Naive thymus-derived CD8-positive, alpha-beta T cell (primary cell): ENCODE measurements at places on chromosomes 7 and 10. TPM values are rescaled to one million over a fixed set of nuclear protein-coding genes. Genes with fewer than 3 reads are reported as not detected.

Gene SEMA3E
- total RNA-seq: not detected

Gene RTKN2
- total RNA-seq: 0.44 TPM

Gene UMAD1
- total RNA-seq: 18.4 TPM

Gene NPS
- not detected for total RNA-seq

Gene GNAI1
- 2.0 TPM for total RNA-seq

GRCh38 chr7:5636446-5636835 is 145.0 kb downstream of the RNF216 start:
- no peak for DNase-seq

DNA sequence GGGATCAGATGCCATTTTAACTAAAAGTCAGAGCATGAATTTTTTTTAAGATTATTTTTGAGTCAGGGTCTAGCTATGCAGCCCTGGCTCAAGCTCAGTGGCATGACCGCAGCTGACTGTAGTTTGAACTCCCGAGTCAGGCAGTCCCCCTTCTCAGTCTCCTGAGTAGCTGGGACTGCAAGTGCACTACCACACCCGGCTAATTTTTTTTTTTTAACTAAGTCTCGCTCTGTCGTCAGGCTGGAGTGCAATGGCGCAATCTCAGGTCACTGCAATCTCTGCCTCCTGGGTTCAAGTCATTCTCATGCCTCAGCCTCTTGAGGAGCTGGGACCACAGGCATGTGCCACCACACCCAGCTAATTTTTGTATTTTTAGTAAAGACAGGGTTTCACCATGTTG is 7.8 kb downstream of the TAS2R41 start:
- no peak for DNase-seq

GRCh38 chr10:91410638-91411371 is 661 bp downstream of the HECTD2 start:
- no peak for DNase-seq

DNA sequence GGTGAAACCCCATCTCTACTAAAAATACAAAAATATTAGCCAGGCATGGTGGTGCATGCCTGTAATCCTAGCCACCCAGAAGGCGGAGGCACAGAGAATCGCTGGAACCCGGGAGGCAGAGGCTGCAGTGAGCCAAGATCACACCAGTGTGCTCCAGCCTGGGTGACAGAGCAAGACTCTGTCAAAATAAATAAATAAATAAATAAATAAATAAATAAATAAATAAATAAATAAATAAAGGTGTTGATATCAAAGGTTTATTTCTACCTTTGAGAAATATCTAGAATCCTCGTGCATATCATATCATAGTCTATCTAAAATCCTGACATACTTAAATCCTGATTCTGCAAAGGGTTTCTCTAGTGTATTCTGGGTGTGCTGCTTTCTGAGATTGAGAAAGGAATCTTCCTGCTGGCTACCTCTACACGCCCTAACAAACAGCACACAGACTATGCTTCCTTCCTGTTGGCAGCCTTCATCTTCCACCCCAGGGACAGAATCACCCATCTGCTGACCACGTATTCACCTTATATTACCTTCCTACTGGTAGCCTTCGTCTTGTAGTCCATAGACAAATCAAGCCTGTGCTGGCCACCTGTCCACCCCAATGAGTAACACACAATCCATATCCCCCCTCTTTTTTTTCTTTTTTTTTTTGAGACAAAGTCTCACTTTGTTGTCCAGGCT is 8.7 kb downstream of the ABLIM1 start:
- no peak for DNase-seq

DNA sequence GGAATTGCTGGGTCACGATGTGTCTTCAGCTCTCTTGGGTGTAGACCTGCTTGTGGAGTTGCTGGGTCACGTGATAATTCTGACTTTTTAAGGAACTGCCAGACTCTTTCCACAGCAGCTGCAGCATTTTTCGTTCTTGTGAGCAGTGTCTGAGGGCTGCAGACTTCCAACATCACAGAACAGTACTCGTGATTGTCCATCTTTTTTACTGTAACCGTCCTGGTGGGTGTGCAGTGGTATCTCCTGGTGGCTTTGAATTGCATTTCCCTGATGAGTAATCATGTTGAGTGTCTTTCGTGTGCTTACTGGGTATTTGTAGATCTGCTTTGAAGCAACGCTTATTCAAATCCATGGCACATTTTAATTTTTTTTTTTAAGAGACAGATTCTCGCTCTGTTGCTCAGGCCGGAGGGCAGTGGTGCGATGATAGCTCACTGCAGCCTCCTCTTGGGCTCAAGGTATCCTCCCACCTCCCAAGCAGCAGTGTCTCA is 22.7 kb downstream of the INPP5A start:
- no peak for DNase-seq

GRCh38 chr10:3072641-3073360 is 5.5 kb downstream of the PFKP start:
- DNase-seq: no peak

- no peak for DNase-seq
These were observed 20.9 kb upstream of the PRKAR2B start for GRCh38 chr7:107023522-107024151.

DNA sequence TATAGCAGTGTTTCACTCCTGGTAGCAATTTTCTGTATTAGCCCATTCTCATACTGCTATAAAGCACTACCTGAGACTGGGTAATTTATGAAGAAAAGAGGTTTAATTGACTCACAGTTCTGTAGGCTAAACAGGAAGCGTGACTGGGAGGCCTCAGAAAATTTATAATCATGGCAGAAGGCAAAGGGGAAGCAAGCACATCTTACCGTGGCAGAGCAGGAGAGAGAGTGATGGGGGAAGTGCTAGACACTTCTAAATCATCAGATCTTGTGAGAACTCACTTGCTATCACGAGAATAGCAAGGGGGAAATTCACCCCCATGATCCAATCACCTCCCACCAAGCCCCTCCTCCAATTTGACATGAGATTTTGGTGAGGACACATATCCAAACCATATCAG is 131.6 kb upstream of the EFCAB10 start:
- no peak for DNase-seq

- no peak for DNase-seq
These were observed 44.3 kb upstream of the SEMA3E start for GRCh38 chr7:83693256-83693655.

DNA sequence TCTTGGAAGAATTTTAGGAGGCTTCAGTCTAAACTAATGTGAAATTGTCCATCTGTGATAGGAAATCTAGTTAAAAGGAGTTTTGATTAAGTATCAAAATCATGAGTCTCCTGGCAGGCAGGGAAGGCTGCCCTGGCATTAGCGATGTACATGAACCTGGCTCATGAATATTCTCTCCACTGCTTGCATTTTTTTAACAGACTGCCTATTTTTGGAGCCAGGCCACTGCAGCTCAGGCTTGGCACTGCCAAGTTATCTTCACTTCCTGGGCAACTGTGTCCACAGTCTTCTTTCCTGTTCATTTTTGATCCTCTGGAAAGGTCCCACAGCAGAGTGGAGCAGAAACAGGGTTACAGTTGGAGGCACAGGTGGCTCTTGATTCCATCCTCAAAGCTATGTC is 7.0 kb downstream of the GPR26 start:
- DNase-seq: no peak

DNA sequence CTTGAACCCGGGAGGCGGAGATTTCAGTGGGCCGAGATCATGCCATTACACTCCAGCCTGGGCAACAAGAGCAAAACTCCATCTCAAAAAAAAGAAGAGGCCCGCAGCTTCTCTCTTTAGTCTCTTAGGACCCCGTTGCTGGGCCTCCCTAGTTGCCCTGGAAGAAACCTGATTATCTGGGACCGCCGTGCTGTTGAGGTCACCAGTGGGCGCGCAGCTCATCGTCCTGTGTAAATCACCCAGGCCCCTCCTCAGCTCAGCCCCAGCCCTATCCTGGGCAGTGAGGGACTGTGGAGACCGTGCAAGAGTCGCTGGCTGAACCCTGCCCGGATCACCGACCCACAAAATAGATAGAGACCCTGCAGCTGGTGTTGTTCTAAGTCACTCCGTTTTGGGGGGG is 85.0 kb downstream of the UNCX start:
- DNase-seq: no peak

- DNase-seq: no peak
These were observed 205.3 kb upstream of the HDAC9 start for GRCh38 chr7:18290223-18290622.

DNA sequence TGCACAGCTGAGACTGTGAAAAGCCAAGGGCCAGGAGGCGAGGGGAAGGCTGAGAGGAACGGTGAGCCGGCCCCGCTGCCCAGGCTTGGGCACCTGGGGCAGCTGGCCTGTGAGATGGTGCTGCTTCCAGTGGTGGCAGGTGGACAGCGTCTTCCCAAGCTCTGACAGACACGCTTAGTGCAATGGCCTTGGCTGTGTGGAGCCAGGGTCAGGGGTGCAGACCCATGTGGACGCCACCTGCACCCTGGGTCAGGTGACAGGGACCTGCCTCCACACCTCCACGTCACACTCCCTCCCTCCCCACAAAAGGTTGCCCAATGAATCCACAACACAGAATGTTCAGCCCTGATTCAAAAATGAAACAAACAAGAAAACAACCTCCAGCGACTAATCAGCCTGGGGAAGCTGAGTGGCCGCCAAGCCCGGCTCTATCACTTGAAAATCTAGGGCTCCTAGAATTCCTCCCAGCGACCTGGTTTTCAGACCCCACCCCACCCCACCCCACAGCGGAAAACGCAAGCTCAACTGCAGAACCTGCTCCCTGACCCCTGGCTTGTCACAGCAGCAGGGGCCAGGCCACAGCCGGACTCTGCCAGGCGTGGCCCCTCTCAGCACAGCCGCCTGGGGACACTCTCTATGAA is 54.3 kb downstream of the PRKAG2 start:
- DNase-seq: no peak

DNA sequence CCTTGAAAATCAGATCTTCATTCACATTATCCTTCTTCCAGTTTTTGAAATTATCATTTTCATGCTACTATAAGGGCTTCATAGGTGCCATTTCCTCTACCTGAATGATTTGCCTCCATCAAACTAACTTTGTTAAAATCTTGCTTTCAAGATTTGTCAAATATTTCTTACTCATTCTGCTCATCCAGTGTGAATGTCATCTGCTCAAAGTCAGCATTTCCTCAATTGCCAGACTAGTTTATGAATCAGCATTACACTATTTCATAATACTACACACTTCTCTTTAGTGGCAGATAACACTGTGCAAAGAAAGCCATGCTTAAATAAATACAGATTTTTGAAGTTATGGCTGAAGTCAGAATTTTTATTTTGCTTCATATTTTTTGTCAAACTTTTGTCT is 21.3 kb upstream of the LIPF start:
- no peak for DNase-seq

- DNase-seq: no peak
These were observed 26.1 kb upstream of the SNX10 start for GRCh38 chr7:26265499-26266075.
